ENCODE measurements at places on chromosomes 16 and 17.

- no peak for DNase-seq
These were observed 3.8 kb downstream of the SULT1A2 start for GRCh38 chr16:28592979-28593553.

GRCh38 chr17:7803981-7804380 lies 30.0 kb upstream of the KDM6B start:
- no peak for DNase-seq

DNA sequence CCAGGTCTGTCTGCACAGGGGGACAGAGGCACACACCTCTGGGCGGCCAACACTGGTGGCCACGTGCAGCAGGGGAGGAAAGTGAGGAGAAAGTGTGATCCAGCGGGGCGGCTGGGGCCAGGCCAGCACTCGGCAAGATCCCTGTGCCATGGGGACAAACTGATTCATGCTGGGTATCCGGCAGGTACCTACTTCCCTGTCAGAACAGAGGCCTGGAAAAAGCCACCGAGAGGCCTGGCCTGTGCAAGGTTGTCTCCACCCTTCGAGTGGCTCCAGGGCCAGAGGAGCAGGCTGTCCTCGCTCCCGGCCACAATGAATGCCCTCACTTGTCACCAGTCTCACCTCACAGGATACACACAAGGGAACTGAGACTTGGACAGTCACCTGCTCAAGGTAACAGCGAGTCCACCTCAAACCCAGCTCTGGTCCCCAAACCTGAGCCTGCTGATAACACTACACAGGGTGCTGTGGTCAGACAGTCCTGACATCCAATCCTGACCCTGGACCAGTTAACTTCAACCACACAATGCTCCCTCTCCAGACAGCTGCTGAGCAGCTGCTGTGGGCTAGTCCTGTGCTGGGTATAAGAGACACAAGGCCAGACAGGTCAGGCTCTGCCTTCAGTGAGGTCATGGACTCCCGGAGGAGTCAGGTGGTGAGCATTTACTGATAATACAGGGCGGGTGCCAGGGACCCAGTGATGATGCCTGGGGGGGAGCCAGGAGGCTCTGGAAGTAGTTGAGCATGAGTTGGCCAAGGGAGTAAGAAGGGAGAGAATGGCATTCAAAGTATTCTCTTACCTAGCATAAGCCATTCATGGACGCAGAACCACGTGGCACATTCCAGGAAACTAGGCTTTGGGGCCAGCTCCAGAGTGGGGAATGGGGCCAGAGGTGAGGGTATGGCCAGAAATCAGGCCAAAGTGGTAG lies 53.0 kb downstream of the VAC14 start:
- no peak for DNase-seq

DNA sequence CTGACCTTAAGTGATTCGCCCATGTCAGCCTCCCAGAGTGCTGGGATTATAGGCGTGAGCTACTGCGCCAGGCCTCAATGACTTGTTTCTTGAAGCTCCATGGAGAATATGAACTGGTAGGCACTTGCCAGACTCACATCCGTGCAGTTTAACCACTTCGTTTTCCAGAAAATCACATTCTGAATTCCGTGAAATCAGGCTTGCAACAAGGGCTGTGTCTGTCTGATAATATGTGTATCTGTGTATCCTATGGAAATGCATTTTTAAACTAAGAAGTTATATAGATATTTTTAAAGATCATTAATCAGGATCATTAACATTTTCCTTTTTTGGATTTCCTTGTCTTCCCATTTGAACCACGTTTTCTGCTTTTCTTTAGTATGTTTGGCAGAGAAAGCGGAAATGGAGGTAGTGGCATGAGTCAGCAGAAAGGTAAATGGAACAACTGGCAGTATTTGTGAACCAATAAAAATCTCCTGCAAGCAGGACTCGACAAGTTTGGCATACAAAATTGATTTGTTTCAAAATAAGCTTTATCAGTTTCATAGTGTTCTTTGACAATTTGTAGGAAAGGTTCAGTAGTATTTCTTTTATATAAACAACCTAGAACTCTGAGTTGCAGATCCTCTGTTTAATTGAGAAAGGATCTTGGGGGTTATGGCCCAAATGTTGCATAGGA lies 33.0 kb downstream of the USP10 start:
- no peak for DNase-seq

GRCh38 chr16:50709061-50709684 lies 15.8 kb downstream of the NOD2 start:
- DNase-seq = no peak

- no peak for DNase-seq
These were observed 6.4 kb downstream of the NHERF1 start for GRCh38 chr17:74754832-74755231.
